Hippocampal formation (tissue), 2 donors: ENCODE measurements at places on chromosomes 5 and 9.
A peak's percentile ranks its signal among the peaks of the same experiment; 100 is the strongest.

DNA sequence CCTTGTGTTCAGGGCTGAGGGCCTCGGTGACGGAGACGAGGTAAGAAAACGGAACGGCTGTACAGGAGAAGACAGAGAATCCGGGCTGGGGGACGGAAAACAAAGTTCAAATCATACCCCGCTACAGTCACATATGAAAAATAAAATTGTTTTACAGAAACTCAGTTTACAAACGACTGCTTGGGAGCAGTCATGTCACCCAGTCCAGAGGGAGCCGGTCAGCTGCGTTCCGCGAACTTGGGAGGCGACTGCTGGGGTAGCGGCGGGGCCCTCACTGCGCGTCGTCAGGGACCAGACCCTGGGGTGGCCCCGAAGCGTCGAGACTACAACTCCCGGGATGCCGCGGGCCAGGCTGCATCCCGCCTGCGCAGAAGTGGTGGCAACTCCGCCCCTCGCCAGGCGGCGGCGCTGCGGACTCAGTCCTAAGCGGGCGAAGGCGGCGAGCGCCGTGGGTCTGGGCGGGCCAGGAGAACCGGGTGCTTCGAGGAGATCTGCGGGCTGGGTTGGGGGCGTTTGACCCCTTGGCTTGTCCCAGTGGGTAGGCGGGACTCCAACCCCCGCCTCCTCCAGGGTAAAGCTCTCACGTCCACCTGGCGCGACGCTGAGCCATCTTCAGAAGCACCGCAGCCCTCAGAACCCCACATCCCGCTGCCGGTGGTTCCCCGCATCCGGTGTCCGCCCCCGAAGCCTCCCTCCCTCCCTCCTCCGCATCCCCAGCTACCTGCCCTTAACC lies 4.0 kb downstream of the SIT1 start:
- peak; percentile 88 for DNase-seq

DNA sequence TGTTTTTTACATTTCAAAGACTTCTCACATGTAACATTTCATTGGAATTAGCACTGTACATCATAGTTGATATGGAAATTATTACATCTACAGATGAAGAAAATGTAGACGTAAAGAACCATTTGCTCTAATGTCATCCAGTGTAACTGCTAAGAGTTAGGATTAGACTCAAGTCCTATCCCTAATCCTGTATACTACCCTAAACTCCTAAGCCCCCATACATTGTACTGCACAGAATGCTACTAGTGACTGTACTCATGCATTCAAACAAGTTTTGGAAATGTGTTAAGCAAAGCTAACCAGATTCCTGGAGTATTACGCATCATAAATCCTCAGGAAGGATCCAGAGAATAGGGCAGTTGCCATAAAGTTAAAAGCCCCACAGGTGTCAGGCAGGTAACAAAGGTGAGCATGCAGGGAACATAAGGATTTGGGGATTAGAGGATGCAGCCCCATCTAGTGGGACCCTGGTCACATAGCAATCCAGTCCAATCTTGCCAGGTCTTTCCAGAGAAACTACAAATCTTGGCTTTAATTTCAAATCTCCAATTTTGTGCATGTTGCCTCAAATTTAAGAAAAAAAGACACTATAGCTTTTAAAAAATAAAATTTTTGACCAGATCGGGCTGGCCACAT lies 32.0 kb downstream of the HAVCR1 start:
- no peak for DNase-seq

DNA sequence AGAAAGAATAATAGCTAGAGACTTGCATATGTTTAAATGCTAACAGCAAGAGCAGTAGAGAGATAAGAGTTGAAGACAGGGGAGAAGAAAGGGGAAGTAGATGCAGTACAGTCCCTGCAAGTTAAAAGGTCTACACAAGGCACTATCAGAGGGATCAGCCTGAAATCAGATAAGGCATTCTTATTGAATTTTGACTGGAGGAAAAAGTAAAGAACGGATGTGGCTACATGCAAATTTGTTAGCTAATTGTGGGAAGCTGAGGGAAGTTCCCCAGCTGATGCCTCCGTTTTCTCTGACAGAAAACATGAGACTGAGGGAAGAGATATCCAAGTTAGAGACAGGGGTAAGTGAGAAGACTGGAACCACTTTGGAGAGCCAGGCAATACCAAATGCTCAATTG lies 12.9 kb upstream of the RHOBTB3 start:
- no peak for DNase-seq

DNA sequence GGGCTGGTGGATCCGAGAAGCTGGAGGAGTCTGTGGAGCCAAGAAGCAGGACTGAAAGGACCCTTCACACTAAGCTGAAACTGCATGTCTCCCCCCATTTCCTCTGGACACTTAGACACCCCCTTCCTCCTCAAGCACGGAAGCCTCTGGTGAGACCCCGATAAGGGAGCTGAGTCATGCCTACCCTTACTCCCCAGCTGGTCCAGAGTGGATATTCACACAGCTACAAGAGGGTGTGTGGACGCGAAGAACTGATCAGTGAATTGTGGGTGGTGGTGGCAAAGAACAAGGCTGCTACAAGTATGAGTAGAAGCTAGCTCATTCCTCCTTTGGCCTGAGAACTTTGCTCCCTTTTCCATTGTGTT lies 4.3 kb downstream of the TLN1 start:
- no peak for DNase-seq

- no peak for DNase-seq
These were observed 473 bp upstream of the GABRA1 start for GRCh38 chr5:161847447-161847846.

DNA sequence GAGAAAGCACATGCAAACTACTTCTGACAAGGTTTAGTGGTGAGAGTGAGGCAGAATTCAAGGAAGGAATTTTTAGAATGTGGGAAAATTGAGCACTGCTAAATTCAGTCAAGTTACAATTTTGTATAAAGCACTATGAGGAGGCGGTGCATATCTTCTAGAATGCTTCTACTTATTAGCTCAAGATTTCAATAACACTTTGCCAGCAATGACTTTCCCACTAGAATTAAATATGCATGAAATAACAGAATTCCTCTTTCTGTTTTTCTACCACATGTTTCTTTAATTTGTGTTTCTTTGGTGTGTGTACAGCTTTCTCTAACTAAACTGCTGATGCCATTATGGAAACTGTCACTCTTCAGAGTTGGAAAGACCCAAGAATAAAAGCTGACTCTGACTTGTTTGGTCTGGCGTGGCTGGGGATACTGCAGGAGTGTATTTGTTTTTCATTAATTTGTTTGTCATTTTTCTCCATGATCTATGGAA lies 163.5 kb downstream of the ARSB start:
- DNase-seq = no peak

- DNase-seq = no peak
These were observed 41.0 kb upstream of the SHC3 start for GRCh38 chr9:89219637-89220036.
